Vagina (tissue), 2 donors: ENCODE measurements at places on chromosomes 4 and X. TPM values are rescaled to one million over a fixed set of nuclear protein-coding genes. Genes with fewer than 3 reads are reported as not detected.
A peak's percentile ranks its signal among the peaks of the same experiment; 100 is the strongest.

The MAGEA2B gene
- total RNA-seq, result not detected

GRCh38 chrX:108642273-108642628 is 94.1 kb downstream of the IRS4 start:
- H3K4me1 ChIP-seq, result no peaks in the 10 kb centered on the region
- H3K27me3 ChIP-seq, result no peaks in the 10 kb centered on the region
- no peak overlapping the region for H3K27ac ChIP-seq
- no peak for DNase-seq
- H3K36me3 ChIP-seq, result no peaks in the 10 kb centered on the region

DNA sequence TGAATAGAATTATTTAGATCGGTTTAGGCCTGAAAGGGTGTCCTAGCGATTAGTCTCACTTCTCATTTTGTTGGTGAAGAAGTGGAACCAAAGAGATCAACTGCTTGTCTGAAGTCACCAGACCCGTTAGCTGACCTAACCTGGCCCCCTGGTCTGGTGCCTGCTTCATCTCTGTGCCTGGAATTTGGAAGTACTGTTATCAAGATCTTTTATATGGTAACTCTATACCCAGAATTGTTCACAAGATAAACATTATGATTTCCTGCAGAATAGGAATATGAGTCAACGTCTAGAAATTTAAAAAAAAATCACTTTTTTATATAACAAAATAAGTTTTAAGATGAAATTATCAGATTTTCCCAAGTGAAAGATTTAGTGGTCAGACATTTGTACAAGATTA is 37.2 kb downstream of the LRP2BP start:
- no peak for DNase-seq
- H3K36me3 ChIP-seq, result peaks cover 4% of the 10 kb centered on the region
- H3K27ac ChIP-seq, result no peak overlapping the region

DNA sequence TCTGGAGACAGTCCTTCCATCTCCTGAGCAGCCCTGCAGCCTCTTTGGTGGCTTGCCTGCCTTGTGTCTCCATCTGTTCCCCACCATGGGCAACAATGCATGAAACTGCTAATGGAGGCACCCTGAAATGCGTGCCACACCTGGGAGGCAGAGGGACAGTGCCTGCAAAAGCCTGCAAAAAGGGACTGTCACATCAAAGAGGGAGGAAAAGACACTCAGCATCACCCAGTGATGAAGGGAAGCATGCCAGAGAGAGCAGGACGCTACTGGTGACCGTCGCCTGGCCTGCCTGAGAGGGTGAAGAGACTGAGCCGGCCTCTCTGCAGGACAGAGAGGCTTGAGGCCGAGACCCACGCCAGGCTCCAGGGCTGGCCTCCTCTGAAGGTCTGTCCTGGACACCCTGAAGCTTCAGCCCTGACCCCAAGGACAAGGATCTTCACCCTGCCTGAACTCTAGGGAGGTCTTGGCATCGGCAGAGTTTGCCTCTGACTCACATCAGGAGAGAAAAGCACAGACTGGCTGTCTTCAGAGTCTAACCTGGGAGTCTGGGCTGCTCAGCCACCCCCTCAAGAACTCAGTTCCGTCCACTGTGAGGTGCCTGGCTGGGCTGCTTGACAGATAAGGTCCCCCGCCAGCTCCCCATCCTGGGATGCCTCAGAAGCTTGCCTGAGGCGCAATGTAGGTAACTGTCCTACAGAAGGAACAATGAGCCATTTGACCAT is 8.1 kb downstream of the ACSL1 start:
- H3K27me3 ChIP-seq, result no peaks in the 10 kb centered on the region
- no peaks in the 10 kb centered on the region for H3K36me3 ChIP-seq
- no peak overlapping the region for H3K4me3 ChIP-seq

- no peak for DNase-seq
- H3K27me3 ChIP-seq, result no peaks in the 10 kb centered on the region
- no peaks in the 10 kb centered on the region for H3K4me1 ChIP-seq
- H3K27ac ChIP-seq, result no peak overlapping the region
- no peaks in the 10 kb centered on the region for H3K36me3 ChIP-seq
Observed at GRCh38 chr4:154186888-154187287, 304.7 kb downstream of the DCHS2 start.

DNA sequence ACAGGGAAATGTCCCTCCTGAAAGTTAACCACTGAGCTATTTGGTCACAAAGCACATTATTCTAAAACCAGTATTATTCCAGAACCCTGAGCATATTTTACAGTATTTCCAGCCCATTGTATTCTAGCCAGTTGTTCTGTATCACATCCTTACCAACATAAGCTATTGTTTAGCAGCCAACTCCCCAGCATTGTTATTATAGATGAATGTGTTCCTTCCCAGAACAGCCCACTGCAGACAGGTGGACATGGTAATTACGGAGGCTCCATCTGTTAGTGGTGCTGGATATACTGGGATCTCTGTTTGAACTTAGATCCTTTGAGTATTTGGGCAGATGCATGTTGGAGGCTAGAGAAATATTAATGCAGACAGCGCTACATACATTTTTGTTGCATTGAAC is 126.1 kb downstream of the MGST2 start:
- no peaks in the 10 kb centered on the region for H3K36me3 ChIP-seq
- peaks cover 25% of the 10 kb centered on the region for H3K4me1 ChIP-seq
- no peak overlapping the region for H3K27ac ChIP-seq
- no peak for DNase-seq
- H3K4me3 ChIP-seq, result no peak overlapping the region

DNA sequence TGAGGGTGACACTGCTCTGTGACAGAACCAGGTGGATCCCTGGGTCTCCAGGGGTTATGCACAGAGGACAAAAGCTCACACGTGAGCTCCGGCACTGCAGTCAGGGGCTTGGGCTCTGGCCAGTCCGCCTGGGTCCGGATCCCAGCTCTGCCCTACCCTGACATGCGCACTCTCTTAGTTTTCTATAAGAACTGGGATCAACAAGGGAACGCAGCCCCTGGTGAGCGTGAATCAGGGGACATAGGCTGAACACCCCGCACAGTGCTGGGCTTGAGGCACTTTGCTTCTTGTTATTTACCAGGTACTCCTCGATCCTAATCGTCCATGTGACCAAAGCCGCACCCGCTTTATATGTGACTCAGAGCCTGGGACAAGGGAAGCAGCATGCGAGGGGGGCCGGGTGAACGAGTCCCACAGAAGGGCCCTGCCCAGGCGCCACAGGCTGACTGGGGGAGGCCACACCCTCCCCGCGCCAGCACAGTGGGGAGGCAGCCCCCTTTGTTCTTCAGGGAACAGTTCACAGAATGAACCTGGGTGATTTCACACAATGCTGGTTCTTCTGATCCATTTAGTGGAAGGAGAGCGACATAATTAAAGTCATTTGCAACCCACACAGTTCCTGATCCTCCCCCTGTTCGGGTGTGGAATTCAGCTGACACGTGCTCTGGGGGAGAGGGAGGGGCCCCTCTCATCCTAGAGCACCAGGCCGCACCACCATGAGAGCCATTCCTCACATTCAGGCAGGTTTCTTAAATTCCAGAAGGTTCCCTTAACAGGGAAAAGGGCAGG is 55.5 kb downstream of the WFS1 start:
- peaks cover 15% of the 10 kb centered on the region for H3K4me1 ChIP-seq
- H3K27me3 ChIP-seq, result no peaks in the 10 kb centered on the region
- peak overlapping the region; percentile 2 for H3K27ac ChIP-seq
- DNase-seq, result no peak
- no peak overlapping the region for H3K4me3 ChIP-seq
